NCI-H1092 (cell line): ENCODE measurements at places on chromosomes 16 and 17.

DNA sequence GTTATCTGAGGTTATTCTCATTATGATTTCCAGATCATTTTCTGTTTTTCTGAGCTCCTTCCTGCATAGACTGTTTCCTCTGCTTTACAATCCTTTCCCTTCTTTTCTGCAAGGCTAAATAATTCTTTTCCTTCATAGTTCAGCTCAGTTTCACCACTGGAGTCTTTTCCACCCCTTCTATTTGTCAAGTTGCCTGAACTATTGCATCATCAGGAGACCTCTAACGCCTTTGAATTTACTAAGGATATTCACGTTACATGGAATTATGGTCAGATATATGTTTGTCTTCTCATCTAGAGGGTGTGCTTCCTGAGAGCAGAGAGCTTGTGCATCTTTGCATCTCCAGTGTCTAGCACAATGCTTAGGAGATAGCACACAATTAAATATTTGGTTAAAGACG, 140.4 kb upstream of the CA10 start:
- no peak for DNase-seq

DNA sequence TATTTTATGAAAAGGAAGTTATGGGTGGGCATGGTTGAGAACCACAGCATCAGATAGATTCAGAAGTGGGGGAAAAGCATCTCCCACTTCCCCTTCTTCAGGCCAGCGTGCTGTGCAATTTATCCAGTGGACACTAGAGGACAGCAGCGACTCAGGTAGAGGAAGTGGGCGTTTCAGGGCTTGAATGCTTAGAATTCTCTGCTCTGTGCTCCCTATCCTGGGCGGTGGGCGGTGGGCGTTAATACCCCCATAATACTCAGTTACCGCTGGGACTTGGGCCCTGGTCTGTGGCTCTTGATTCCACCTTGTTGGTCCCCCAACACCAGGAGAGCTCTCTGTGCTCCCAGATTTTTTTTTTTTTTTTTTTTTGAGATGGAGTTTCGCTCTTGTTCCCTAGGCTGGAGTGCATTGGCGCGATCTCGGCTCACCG, 3.7 kb upstream of the LYZL6 start:
- peak; percentile 19 for DNase-seq

- DNase-seq, result no peak
Observed at GRCh38 chr17:67362173-67362572, 4.2 kb downstream of the PSMD12 start.

DNA sequence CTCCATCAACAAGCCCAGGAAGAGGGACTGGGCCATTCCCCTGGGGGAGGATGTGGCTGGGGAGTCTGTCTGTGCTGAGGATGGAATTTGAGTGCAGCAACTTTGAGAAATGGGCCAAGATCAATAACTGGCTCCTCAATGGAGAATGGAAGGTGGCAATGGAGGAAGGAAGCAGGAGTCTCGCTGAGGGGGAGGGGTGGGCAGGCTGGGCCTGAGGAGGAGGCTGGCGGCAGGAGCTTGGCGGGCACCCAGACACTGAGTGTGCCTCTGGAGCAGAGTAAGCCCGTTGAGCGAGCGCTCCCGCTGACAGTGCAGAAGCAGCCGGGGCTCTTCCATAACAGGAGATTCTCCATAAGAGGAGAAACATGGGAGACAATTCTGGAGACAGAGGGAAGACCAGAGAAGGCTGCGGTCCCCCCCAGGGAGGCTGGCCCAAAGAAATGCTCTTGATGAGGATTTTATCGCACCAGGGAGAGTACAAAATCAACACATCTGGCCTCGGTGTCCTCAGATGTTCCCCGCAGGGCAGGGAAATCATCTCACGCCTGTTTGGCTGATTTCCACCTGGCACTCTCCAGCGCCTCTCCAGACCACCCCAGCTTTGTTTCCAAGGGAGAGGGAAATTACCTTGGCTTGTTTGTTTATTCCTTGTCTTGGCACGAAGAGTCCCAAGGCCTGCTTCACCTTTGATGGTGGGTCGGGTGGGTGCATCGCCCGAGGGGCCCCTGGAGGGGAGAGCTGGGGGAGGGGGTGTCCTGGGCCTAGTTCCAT, 2.8 kb upstream of the MMP15 start:
- peak; percentile 89 for DNase-seq

GRCh38 chr16:62967163-62967562, 930.9 kb upstream of the CDH8 start:
- DNase-seq, result peak; percentile 48

GRCh38 chr17:6670999-6671398, 19.4 kb downstream of the C17orf100 start:
- DNase-seq, result no peak

DNA sequence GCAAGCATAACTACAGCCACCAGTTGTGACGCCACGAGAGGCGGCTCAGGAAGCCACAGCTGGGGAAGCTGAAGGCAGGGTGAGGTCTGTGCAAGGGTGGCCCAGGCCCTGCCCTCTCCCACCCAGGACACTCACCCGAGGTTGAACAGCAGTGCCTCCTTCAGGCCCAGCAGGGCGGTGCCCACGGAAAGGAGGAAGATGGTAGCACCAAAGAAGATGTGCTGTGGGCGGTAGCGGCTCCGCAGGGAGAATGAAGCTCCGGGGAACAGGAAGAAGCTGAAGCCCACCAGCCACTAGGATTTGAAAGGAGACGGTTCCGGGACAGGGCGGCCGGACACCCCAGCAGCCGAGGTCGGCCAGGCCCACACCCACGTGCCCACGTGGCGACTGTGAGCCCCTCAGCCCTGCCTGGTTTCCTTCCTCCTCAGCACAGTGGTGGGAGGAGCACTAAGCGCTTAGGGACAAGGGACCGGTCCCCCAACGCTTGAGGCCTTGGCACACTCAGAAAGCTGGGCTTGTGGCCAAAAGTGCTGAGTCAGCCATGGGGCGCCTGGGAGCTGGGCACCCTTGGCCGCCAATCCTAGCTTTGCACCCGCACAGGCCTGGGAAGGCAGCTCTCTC, 11.0 kb downstream of the CYB561 start:
- DNase-seq, result peak; percentile 65

DNA sequence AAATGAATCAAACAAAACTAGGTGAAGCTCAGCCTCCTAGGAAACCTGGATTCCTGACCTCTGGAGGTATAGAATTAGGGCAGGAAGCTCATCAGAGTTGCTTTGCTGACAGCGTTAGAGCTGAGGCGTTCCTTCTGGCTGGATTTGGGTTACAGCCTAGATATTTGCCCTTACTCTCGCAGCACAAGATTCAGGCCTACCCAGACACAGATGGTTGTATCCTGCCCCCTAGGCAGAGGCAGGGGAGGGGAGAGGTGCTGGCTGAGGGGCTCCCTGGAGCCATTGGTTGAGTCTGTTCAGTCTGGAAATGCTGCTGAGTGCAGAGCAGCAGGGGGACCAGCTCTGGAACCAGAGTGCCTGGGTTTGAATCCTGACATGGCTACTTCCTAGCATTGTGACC, 78.4 kb downstream of the MPRIP start:
- no peak for DNase-seq

GRCh38 chr17:62675260-62675659, 47.8 kb downstream of the MRC2 start:
- DNase-seq, result peak; percentile 74
